NCI-H1694 (cell line): ENCODE measurements at places on chromosomes 7 and 10.

DNA sequence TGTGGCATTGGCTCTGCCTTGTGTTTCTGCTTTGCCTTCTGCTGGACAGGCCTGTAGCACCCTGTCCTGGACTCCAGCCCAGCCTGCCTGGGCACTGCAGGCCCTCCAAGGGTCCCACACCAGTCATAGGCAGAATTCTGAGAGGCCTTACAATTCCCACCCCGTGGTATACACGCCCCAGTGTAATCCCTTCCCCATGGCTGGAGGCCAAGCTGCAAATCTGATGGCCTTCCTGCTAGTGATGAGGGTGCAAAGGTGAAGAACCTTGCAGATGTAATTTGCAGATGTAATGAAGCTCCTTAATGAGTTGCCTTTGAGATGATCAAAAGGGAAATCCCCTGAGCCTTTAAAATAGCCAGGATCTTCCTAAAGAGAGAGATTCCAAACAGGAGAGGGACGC, 325.1 kb upstream of the ZNF32 start:
- no peak for DNase-seq

- no peak for DNase-seq
These were observed 63.6 kb downstream of the TMEM130 start for GRCh38 chr7:98805956-98806838.

DNA sequence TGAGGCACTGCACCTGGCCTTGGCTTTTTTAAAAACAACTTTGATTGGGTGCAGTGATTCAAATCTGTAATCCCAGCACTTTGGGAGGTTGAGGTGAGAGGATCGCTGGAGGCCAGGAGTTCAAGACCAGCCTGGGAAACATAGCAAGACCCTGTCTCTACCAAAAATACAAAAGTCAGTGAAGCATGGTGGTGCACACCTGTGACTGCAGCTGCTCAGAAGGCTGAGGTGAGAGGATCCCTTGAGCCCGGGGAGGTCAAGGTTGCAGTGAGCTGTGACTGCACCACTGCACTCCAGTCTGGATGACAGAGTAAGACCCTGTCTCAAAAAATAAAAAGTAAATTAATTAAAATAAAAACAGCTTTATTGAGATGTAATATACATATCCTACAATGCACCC, 84.9 kb downstream of the NPTX2 start:
- no peak for DNase-seq

DNA sequence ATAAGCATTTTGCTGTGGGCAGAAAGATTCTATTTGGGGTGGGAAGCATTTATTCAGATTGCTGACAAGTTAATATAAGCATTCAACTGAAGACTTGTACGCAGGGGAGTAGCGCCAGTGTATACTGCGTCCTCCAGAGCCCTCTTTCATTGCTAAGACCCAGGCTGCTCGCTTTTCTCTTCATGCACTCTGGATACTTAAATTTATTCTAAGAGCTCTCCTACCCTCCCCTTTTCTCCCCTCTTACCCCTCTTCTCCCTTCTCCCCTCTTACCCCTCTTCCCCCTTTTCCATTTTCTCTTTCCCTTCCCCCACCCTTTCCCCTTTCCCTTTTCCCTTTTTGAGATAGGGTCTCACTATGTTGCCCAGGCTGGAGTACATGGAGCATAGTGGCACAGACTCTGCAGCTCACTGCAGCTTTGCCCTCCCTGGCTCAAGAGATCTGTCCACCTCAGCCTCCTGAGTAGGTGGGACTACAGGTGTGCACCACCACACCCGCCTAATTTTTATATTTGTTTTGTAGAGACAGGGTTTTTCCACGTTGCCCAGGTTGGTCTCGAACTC, 125.8 kb downstream of the CDK14 start:
- no peak for DNase-seq

GRCh38 chr7:50415844-50416364, 34.2 kb downstream of the FIGNL1 start:
- DNase-seq, result no peak

DNA sequence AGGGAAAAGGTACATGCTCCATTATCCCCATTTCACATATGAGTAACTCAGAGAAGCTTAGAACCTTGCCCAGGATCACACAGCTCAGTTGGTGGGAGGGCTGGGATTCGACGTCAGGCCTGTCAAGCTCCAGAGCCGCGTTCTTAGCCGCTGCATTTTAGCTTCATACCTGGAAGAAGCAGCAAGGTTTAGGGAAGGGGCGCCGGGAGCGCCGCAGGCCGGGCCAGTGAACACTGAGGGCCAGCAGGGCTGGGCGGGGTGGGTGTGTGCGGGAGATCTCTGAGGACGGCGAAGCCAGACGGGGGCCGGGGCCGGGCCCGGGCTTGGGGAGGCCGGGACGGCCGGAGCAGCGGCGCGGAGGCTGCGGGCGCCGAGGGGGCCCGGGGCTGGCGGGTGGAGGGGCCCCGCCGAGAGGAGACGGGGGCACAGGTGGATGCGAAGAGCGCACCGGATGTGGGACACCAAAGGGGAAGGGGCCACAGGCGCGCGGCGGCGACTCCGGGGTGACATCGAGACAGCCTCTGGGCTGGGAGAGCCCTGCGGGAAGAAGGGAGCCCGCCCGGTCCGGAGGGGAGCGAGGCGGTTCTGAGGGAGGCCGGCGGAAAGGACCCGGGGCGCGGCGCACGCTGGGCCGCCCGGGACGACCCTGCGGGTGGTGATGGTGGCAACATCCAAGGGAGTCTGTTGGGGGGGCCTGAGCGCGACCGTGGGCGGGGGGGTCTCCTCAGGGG, 498 bp downstream of the NDST2 start:
- DNase-seq, result no peak

DNA sequence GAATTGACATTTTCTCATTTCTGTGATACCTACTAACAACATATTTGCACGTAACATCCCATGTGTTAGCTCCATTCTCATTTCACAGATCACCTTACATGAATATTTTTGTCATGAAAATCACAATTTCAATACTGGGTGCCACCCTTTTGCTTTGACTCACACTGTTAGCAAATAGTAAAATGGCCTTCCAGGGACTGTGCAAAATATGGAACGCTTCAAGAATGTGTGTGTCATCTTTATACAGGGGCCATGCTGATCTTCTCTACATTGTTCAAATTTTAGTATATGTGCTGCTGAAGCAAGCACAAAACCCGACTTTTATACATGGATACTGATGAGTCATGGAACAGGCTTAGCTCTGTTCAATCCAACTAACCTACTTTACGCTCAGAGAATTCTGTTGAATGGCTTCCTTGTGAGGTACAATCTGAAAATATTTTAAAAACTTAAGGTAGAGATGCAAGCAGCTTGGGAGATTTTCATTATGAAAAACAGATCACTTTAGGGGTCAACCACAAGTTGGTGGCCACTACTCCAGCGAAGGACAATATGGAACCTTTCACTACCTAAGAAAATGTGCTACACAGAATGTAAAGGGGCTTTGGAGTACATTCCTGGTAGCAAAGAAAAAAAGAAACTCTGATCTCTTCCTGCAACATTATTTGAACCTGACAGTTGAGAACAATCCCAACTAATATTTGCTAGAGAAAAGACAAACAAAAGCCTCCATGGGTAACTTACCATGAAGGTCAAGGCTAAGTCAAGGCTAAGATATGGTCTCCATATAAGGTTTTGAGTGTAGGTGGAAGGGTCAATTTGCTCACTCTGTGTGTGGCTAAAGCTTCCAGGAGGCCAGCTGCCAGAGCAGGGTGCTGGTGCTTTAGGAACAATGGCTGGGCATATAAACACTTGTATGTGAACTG, 11.9 kb downstream of the ANKRD26 start:
- no peak for DNase-seq

DNA sequence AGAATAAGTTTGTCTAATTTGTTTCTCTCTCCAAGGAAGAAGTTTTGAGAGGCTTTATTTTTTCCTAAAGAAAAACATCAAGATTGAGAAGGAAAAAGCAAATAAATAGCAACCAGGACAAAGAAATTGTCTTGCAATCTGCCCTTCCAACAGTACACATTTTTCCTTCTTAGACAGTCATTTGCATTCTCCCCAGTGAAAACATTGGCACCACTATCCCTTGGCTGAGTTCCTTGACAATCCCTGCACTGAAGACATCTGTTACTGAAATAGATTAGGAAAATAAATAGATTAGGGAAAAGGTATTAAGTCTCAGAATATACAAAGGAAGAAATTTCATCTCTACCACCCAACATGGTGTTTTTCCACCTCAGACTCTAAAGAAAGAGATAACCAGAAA, 12.2 kb upstream of the TMEM243 start:
- DNase-seq, result no peak

- no peak for DNase-seq
These were observed 48.5 kb upstream of the LEP start for GRCh38 chr7:128192497-128193142.

- DNase-seq, result peak; percentile 84
These were observed 103.3 kb downstream of the GRB10 start for GRCh38 chr7:50679218-50680007.

DNA sequence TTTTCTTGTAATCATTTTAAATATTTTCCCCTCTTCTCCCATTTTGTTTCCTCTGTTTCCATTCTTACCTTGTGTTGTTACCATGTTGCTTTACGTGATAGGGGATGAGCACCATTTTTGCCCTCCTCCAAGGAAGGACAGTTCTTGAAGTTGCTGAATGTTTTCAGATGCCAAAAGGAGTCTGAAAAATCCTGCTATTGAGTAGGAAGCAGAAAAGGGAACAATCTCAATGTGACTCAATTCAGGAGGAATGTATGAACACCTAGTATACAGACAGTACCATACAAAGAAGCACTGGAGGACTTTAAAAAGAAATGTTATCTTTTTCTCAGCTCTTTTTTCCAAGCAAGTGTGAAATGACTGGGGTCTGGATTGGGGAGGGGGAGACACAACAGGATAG, 5.1 kb upstream of the NAMPT start:
- DNase-seq, result no peak

DNA sequence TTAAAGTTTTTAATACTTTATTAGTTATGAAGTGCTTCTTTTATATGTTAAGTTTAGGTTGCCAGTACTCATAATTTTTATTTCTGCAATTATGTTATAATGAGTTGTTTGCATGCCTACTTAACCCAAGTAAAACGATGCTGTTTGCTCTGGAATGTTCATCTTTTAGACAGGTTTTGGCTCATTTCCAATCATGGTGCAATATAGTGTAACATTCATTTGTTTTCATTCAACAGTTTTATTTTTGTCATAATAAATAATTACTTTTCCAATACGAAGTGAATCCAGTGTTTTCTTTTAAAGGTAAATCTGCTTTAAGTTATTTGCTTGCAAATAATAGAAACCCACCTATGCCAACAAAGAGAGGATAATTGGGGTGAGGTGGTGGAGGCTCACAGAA, 22.1 kb downstream of the ARL5B start:
- DNase-seq, result no peak

DNA sequence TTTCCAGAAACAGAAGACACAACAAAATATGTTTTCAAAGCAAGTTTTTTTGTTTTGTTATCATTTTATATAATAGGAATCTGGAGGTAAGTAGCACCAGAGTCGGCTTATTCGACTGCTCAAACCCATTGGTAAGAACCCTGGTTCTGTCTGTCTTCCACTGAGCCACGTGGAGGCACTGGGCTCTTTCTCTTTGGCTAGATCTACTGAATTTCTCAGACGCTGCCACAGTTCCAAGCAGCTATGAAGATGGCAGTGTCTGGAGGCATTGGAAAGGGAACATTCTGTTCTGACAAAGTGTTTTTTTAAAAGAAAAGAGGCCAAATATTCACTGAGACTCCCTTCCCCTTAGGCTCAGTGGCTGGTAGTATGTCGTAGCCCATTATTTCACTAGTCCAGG, 338.8 kb downstream of the NRG3 start:
- DNase-seq, result no peak
